ENCODE measurements at places on chromosomes 5 and 9.

GRCh38 chr5:111122398-111122797 is 30.2 kb downstream of the WDR36 start:
- no peak for DNase-seq

- no peak for DNase-seq
These were observed 528.0 kb upstream of the NMUR2 start for GRCh38 chr5:152933056-152933455.

GRCh38 chr5:71586052-71586940 is 844 bp upstream of the MCCC2 start:
- DNase-seq: no peak

DNA sequence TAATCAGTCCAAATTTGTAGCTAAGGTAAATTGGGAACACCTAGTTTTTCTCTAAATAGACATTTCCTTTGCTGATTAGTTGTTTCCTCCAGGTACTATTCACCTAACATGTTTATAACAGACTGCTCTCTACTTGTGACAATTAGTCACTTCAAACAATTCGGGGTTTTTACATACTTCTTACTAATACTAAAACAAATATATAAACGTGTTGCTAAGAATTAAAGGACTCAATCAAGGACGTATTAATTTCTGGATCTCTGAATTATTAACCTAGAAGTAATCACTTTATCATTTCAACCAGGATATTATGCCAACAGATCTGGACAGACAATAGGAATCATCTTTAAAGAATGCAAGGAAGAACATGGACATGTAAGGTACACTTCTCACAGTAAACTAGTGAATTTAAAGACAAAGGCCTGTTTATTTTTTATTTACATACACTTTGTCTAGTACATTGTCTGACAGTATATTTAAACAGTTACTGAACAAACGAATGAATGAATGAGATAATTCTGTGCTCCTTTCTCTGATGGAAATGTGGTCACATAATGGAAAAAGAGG is 22.3 kb downstream of the PJA2 start:
- no peak for DNase-seq

DNA sequence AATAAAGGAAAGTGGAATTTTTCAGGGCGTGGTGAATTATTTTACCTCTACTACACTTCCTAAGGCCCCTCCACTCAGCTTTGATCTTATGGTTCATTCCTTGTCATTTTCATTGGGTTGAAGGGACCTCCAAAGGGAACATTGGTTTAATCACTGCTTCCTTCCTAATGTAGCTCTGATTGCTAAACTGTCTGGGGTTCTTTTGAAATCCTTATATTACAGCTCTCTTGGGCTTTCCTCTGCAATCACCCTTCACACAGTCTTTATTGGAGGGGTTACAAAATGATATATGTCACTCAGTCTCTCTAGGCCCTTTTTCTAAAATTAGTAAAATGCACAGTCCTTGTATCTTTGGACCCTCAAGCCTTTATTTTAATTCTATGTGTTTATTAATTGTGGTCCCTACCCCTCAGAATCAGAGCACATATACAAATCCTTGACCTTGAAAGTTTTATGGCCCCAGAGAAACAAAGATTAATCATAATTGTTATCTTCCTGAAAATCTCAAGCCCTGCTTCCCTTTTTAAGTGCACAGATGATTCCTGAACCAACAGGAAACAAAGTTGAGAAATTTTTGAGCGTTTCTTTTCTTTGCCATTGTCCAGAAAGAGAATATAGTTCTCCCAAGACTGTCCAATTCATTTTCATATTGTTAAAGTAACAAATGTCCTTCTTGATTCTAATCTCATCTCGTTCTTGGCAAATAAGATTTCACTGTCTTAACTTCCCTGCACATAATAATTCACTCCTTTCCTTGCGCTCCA is 330.0 kb downstream of the ARRDC3 start:
- no peak for DNase-seq

- no peak for DNase-seq
These were observed 20.8 kb downstream of the GBGT1 start for GRCh38 chr9:133142684-133143622.

- no peak for DNase-seq
These were observed 75.9 kb upstream of the GOLM1 start for GRCh38 chr9:86175223-86175622.

DNA sequence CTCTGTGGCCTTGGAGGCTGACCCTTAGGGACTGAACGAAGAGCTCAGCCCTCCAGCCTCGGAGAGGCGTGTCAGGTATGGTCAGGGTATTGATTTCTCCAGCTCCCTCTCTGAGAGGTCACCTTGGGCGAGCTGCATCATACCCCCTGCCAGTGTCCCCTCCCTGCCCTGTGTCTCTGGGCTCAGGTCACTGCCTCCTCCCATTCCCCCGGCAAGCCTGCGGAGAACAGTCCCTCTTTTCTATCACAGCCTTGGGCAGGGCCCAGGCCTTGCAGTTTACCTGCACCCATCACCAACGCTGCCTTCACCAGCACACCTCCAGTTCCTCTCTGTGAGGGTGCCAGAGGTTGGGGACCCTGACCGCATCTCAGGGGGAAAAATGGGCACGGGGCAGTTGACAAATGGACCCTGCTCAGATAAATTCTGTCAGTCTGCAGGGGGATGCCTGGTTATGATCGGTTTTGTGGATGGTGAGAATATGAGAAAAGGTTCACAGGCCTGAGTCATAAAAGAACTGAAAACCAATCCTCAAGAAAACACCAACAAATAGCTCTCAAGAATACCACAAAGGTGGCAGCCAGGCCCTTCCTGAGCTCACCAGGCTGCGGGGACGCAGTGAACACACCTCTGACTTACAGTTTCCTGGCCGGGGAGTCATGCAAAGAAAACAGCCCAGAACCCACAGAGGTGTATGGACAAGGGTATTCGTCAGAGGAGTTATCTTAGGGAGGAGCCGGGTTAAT is 24.7 kb upstream of the RXRA start:
- DNase-seq: no peak

DNA sequence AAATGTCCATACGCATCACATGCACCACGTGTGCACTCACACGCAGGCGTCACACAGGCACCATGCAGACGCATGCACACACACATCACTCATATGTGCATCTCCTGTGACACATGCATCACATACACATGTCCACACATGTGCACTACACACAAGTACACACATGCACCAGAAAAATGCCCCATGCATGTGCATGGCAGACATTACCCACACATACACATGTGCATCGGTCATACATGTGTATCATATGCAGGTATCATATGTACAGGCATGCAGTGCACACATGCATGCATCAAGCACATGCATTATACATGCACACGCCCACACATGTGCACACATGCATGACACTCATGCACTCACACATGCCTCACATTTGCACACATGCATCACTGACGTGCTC is 26.1 kb downstream of the ADAMTS2 start:
- DNase-seq: no peak

DNA sequence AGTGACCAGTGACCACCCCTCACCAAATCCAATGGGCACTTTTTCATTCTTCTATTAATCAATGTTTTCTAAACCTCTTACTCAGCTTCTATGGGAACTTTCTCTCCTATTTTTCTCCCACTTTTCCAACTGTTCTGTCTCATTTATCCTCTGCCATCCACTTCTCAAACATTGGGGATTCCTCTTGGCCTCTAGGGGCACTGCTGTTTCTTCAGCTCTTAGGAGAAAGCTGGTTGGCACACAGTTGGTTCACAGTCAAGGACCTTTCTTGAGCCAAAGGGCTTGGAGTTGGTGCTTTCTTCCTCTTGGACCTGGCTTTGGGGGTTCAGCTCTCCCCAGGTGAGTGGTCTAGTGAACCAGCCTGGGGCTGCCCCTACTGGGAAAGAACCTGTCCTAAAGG is 112.2 kb upstream of the LHFPL2 start:
- DNase-seq: no peak

- no peak for DNase-seq
These were observed 9.5 kb downstream of the DELE1 start for GRCh38 chr5:141933151-141933550.

DNA sequence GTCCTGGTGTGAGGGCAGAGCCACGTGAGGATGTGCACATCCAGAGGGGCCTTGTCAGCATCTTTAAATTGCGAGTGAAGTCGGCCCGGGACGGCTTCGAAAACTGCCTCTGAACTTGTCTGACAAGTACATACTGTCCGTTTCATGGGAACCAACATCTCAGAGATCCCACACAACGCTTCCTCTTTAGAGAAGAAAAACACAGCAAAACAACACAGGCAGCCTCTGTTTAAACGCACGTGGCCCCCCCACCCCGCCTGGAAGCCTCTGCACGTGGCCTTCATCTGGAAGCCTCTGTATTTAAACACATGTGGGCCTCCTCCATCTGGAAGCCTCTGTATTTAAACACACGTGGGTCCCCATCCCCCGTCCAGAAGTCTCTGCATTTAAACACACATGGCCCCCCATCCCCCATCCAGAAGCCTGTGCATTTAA is 29.2 kb downstream of the CEP72 start:
- DNase-seq: no peak

GRCh38 chr5:75975496-75975895 is 107.7 kb upstream of the SV2C start:
- DNase-seq: no peak

DNA sequence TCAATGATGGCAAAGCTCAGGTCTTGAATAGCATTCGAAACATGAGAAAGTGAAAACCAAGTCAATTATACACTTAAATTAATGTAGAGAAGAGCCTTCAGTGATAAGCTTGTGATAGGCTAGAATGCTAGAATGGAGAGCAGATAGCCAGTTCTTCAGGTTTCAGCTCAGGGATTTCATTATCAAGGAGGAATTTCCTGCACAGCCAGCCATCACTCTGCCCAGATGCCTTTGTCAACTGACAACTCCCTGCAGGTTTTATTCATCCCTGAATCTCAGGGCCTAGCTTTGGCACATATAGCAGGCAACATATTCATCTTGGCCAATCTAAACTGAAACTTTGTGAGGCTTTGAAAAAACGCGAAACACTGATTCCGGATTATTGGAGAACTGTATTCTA is 199.3 kb upstream of the CDH6 start:
- DNase-seq: no peak

DNA sequence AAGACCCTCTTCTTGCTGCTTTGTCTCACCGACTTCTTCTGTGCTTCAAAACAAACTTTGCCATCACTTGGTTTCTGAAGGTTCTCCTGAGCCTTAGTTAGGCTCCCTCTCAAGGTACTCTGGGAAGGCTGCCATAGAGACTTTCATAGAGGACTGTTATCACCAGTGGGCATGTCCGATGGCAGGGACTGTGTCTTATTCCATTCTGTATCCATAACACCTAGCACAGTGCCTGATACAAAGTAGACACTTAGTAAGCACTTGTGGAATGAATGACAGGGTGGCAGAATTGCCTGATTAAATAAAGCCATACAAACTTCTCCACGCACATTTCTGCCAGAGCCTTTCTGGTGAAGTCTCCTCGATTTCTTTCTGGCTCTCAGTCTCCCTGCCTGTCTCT is 32.7 kb downstream of the AGXT2 start:
- no peak for DNase-seq

- no peak for DNase-seq
These were observed 54.8 kb downstream of the SLC22A5 start for GRCh38 chr5:132424167-132424880.

- no peak for DNase-seq
These were observed 67.8 kb downstream of the FGF1 start for GRCh38 chr5:142618130-142618523.

- no peak for DNase-seq
These were observed 101.2 kb downstream of the AOPEP start for GRCh38 chr9:94827584-94828304.

DNA sequence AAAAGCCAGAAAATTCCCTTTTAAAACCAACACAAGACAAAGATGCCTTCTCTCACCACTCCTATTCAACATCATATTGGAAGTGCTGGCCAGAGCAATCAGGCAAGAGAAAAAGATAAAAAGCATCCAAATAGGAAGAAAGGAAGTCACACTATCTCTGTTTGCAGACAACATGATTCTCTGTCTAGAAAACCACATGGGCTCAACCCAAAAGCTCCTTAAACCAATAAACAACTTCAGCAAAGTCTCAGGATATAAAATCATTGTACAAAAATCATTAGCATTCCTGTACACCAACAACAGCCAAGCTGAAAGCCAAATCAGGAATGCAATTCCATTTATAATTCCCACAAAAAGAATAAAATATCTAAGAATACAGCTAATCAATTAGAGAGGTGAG is 112.0 kb downstream of the ADAMTSL1 start:
- no peak for DNase-seq

DNA sequence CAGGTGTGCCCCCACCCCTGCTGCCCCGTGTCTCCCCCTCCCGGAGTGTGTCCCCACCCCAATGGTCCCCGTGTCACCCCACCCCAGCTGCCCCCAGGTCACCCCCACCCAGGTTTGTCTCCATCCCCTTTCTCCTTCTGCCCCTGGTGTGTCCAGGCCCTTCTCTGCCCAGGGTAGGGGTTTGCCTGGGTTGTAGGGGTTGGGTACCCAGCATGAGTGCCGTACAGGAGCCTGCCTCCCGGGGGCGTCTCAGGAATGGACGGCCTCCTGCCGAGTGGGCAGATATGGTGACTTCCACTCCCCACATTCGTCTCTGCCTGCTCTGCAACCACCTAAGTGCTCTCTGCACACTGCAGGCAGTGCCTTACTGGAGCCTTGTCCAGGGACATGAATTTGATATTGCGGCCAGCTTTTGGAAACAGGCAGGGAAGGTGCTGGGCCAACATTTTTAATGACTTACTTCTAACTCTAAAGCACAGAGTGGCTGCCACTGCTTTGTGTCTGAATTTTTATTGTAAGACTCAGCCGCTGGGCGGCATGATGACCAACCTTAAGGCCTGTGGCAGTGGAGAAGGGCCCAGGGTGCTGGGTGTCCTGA is 6.7 kb downstream of the LRRC14B start:
- no peak for DNase-seq

- DNase-seq: no peak
These were observed 186.5 kb downstream of the LURAP1L start for GRCh38 chr9:12961276-12961809.

- DNase-seq: no peak
These were observed 2.6 kb upstream of the FOCAD start for GRCh38 chr9:20681467-20681866.

- DNase-seq: no peak
These were observed 32.8 kb downstream of the AFAP1L1 start for GRCh38 chr5:149304195-149305078.

All from hypothalamus (tissue), 51 donors.